AG04450 (cell line): ENCODE measurements at places on chromosomes 12 and 14.

GRCh38 chr14:95255487-95255886, 64.2 kb downstream of the CLMN start:
- no peak for DNase-seq

- DNase-seq, result no peak
Observed at GRCh38 chr14:103427485-103428443, 42.5 kb downstream of the MARK3 start.

DNA sequence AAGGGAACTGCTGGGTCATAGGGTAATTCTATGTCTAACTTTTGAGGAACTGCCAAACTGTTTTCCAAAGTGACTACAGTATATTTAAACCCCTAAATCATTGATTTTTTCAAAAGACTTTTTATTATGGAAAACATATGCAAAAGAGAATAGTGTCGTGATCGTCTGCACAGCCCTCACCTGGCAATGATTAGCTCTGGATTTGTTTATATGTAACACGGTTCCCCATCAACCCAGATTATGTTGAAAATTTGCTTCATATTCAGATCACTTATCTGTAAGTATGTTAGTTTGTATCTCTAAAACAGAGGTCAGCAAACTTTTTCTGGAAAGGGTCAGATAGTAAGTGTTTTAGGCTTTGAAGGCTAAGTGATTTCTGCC, 52.7 kb downstream of the CCDC92 start:
- DNase-seq, result no peak

DNA sequence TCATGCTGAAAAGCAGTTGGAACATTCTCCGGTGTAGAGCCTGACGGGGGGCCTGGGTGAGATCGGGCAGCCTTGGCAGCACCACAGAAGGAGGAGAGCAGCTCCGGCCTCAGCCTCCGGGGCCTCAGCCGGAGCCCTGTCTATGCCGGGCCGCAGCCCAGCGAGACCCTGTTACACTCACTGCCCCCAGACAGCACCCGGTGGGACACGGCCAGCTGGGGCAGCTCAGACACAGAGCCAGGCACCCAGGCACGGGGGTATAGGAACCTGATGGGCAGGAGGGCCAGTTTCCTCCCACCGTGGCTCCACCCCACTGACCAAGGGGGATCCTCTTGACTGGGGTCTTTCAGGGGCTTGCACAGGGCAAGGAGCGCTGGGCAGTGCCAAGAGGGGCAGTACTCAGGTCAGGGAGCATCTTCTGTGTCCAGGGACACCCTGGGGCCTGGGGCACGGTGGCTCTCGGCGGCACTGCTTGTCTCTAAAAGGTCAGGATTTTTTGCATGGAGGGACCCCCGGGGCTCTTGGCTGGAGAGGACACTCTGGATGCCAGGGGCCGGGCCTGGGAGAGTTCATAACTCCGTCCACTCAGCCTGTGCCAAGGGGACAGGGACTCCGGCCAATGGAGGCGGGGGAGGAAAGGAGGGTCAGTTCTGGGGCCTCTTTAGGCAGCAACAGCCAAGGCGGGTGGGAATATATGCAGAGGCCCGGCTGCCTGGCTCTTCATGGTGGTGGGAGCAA, 9.4 kb downstream of the INF2 start:
- no peak for DNase-seq

DNA sequence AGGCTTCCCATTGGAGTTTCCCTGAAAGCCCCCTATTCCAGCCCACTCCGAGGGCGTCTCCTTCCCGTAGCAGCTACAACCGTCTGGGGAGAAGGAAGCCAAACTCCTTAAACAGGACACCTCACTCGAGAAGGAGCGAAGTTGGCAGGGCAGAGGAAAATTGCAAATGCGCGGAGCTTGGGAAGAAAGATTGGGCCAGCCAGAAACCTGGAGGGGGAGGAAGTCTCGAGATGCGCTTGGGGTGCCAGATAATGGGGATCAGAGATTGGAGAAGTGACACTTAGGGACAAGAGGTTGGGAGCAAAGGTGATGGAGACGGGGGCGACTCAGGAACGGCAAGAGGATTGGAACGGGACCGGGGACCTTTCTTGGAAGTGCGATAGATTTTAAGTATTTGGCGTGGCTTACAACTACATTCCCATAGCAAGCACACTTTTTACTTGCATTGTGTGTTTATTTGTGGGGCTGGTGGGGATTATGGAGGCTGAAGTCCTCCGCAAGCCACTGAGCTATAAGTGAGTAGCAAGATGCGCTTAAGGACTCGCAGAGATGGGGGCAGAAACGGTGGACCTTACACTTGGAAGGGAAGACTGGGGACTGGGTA, 926 bp downstream of the HRK start:
- DNase-seq, result no peak

DNA sequence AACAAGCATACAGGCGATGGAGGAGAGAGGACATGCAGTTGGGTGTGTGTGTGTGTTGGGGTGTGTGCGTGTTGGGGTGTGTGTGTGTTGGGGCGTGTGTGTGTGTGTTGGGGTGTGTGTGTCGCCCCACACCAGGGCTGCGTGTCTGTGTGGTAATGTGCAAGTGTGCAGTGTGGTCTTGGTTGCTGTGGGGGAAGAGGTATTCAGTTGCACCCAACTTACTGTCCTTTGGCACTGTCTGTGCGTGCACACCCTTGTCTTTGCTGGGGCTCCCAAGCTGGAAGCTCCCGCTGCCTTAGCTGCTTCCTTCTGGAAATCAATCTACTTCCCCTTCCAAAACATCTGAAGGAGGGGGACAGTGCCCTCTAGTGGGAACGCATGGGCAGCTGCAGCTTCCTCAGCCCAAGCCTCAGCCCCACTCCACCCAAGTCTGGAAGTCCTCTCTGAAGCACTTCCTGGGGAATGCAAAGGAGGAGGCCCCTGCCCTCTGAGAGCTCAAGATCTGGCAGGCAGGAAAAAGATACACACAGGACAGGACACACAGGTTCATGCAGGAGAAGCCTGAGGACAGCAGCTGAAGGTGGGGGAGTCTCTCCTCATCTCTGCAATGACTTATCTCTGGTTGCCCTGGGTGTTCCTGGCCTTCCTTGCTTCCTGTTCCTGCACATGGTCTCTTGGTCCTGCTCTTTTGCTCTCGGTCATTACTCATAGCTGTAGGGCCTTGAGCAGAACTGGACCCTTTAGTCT, 13.1 kb downstream of the ASIC1 start:
- peak; percentile 81 for DNase-seq

GRCh38 chr12:6262623-6263022, 47.9 kb upstream of the PLEKHG6 start:
- no peak for DNase-seq

GRCh38 chr12:103503546-103504480, 8.0 kb upstream of the C12orf42 start:
- no peak for DNase-seq

GRCh38 chr12:79373896-79374499, 316.8 kb downstream of the PAWR start:
- no peak for DNase-seq

GRCh38 chr12:31260840-31261239, 65.1 kb downstream of the SINHCAF start:
- no peak for DNase-seq

GRCh38 chr14:54309615-54310014, 87.2 kb upstream of the CDKN3 start:
- no peak for DNase-seq

DNA sequence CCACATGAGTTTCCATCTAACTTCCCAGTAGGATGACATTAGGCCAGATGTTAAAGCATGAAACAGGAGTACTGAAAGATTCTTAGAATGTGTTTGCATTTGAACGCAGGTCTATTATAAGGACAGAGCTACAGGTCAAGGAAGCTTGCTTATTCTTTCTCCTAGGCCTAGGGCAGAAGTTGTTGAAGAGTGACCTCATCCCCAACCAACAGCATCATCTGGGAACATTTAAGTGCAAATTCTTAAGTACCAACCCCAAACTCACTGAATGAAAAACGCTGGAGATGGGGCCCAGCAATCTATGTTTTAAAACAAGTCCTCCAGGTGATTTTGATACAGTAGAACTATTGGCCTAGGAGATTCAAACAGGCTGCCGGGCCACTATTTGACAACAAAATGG, 52.4 kb downstream of the PAPLN start:
- no peak for DNase-seq

DNA sequence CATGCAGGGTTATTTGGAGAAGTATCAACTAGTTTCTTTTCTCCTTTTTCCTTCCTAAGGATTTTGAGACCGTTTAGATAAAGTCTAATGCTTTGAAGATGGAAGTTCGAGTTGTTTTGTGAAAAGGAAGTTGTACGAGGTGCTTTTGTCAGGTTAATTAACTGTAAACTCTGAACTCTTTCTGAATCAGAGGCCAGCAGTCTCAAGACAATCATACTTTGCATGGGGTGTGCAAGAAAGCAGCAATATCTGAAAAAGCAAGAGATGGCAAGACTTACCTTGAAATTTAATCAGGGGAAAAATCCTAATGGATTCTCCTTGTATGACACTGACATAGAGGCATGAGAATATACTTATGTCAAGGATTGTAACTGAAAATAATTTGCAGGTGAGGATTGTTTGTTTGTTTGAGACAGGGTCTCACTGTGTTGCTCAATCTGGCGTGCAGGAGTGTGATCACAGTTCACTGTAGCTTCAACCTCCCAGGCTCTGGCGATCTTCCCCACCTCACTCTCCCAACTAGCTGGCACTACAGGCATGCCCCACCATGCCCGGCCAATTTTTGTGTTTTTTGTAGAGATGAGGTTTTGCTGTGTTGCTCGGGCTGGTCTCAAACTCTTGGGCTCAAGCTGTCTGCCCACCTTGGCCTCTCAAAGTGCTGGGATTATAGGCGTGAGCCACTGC, 170.2 kb upstream of the HMGA2 start:
- no peak for DNase-seq

DNA sequence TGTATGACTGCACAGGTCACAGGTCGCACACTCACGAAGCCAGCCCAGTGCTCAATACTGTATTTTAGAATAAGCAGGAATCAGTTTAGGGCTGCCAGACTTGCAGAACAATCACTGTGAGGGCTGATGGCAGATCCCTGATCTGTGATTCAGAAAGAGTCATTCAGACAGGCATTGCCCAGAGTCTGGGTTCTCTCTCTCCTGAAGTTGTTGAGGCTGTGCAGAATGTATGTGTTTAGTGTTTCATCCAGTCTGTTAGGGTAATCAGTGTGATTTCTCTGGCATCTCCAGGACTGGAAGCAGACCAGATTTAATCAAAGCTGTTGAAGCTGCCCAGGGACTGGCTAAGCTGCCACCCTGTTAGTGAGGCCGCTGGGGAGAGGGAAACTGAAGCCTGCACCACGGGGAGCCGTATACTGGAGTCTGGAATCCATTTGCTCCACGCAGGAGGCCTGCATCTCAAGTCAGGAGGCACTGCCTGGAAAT, 69.3 kb downstream of the ETV6 start:
- no peak for DNase-seq

- no peak for DNase-seq
Observed at GRCh38 chr12:67449591-67450052, 180.5 kb downstream of the CAND1 start.

GRCh38 chr12:62907561-62907960, 27.4 kb downstream of the PPM1H start:
- DNase-seq, result no peak

- peak; percentile 79 for DNase-seq
Observed at GRCh38 chr14:104973135-104973384, 5.1 kb downstream of the AHNAK2 start.

- no peak for DNase-seq
Observed at GRCh38 chr12:24231298-24231697, 281.8 kb upstream of the SOX5 start.

- no peak for DNase-seq
Observed at GRCh38 chr12:94690198-94690771, 39.9 kb upstream of the TMCC3 start.

- no peak for DNase-seq
Observed at GRCh38 chr12:119920064-119920463, 42.9 kb upstream of the CIT start.

DNA sequence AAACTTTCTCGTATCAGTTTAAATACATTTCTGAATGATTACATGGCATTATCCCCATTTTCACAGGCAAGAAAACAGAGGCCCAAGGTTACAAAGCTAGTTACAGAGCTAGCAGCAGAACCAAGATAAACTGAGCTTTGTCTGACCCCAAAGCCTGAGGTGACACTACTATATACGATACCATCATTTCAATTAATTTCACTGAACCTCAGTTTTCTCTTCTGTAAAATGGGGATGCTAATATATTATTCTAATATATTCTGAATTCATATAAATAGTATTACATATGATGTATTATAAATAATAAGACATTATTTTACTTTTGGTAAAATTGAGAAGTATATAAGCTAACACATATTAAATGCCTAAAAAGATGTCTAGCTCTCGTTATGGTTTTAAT, 143.3 kb downstream of the NRXN3 start:
- no peak for DNase-seq

DNA sequence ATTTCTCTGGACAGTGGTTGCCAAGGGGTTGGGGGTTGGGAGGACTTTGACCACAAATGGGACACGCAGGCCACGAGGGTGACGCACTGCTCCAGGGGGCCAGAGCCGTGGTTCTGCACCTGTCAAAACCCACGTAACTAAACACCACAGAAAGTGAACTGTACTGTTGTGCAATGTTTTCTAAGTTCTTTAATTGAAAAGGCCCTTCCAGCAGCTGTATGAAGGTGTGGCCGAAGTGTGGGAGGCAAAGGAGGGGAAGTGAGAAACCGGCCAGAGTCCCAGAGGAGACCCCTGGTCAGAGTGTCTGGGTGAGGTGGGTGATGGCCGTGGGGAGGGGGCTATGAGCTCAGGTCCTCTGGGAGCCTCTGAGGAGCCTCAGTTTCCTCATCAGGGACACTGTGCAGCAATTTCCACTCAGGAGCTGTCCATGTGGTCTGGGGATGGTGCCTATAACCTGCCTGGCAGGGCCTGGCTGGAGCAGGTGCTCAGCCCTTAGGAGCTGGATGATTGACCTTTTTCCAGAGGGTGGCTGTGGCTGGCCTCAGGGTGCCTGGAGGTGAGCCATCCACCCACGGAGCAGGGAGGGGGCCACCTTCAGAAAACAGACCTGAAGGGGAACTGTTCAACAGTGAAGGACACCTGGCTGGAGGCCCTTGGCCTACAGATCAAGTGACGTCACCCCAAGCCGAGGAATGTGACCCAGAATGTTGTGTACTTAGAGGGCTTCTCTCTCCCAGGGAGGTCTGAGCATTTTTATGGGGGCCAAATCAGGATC, 9.8 kb upstream of the BDKRB2 start:
- no peak for DNase-seq

DNA sequence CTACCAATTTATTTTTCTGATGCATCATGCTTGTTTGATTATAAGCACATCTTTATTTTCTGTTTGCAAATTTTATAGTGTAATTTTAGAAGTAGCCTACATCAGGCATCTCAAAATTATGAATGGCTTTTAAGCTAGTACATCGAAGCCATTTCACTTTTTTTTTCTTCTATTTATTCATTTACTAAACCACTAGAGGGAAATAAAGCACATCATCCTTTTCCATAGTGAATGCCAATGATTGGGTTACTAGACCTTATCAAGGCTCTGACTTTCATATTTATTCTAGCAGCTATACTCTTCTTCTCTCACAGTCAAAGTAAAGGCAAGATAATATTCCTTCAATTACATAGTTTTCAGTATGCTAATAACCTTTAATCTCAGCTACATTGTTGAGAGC, 736.4 kb upstream of the LRFN5 start:
- no peak for DNase-seq
